ENCODE measurements at places on chromosomes 4 and X.
A peak's percentile ranks its signal among the peaks of the same experiment; 100 is the strongest.

GRCh38 chrX:105837232-105837631 is 14.9 kb downstream of the NRK start:
- peak; percentile 89 for DNase-seq

- no peak for DNase-seq
These were observed 51.5 kb downstream of the PSAPL1 start for GRCh38 chr4:7383266-7383665.

GRCh38 chrX:103774070-103774642 is 2.5 kb upstream of the PLP1 start:
- DNase-seq = no peak

GRCh38 chrX:26146024-26146423 is 7.9 kb downstream of the MAGEB18 start:
- no peak for DNase-seq

DNA sequence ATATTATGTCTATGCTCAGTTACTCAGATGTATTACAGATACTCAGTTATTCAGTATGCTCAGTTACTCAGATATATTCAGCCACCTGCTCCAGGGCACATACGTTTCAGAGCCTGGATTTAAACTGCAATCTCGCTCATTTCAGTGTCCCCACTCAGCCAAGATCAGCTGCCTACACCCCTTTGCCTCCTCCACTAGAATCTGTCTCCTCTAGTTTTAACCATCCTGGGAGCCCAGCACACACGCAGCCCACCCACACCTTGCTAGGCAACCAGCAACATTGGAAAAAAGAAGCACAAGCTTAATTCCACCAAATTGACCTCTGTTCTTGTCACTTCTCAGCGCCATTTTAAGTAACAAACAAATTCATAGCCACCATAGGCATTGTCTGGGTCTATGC is 246.2 kb downstream of the QDPR start:
- no peak for DNase-seq

DNA sequence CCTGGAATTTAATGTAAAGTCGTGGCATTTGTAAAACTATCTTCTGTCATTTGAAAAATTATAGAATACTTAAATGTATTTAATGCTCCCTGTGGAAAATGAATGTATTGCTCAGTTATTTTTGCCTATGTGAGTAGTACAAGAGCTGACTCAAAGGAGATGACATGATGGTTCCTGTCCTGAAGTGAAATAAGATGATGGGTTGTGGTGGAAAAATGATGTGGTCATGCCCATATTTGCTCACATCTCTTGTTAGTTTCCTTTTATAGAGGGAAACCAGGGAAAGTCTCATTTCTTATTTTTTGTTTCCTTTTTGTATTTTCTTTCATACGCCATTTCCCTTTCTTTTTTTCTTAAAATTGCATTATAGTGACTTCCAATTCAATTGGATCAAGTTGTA is 23.7 kb downstream of the PLS3 start:
- no peak for DNase-seq

- no peak for DNase-seq
These were observed 213.5 kb downstream of the GUCY2F start for GRCh38 chrX:109268340-109268739.

GRCh38 chr4:57194068-57194611 is 84.0 kb upstream of the IGFBP7 start:
- no peak for DNase-seq

GRCh38 chr4:2866891-2867290 is 23.2 kb downstream of the ADD1 start:
- DNase-seq = no peak

GRCh38 chrX:17833954-17834353 is 27.1 kb downstream of the RAI2 start:
- DNase-seq = no peak

GRCh38 chrX:43720082-43720481 is 64.0 kb downstream of the MAOA start:
- no peak for DNase-seq

DNA sequence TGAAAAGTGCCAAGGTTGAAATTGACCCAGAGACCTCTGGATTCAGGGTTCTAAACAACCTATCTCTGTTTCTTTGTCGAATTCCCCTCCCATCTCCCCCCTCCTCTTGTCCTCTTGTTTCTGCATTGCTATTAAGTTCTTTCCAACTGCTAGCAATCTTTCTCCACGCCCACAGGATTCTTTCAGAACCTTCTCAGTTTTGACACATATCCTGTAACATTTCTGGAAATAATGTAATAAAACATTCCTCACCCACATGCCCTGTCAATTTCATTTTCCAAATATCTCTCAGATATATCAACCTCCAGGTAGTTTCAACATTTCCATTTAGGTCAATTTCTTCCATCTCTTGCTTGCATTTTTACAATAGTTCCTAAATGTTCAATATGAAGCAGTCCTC is 1105.9 kb downstream of the ARAP2 start:
- DNase-seq = no peak

DNA sequence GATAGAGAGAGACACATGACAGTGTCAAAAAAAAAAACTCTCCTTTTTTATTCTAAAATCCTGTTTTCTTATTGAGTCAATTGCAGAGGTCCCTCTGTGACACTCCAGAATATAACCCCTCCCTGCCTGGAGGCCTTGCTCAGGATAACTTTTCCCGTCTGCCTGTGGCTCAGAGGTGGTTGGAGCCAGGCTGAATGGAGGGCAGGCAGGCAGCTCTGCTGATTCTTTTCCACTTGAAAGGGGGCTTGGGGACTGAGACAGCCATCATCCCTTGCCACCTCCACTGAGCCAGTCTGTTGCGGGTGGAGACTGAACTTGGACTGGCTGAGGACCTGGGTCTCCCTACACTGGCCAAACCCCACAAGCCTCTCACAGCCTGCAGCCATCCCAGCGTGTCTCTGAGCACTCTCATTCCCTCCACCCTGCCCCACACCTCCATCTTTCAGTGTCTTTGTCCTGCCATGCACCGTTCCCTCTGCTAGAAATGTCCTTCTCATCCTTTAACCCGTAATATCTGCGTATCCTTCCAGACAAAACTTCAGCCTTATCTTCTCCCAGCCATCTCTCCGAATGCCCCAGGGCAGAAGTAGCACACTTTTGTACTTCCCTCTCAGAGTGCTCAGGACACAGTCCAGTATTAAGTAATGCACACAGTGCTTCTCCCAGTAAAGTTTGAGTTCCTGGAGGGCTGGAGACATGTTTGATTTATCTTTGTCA is 139.9 kb downstream of the CHIC2 start:
- DNase-seq = no peak

DNA sequence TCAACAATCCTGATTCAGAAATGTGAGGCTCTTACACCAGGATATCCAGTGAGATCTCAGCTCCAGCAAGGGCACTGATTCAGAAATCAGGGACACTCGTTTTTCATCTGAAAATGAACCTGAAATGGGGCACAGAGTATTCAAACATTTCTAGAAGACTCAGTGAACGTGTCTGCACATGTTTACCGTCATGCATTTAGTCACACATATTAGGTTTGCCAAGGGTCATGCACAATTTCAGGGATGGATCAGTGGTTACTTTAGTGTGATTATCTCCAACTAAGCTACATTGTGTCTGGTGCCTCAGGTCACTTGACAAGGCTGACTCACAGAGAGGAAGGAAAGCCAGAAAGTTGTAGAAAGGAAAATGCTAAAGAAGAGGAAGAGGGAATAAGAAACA is 33.6 kb upstream of the SPANXN2 start:
- DNase-seq = no peak

Data from ovary (tissue), 10 donors.